HCEC 1CT (cell line): ENCODE measurements at places on chromosomes 7 and 10.

- peak; percentile 15 for DNase-seq
These were observed 70.9 kb downstream of the GCC1 start for GRCh38 chr7:127514499-127514898.

DNA sequence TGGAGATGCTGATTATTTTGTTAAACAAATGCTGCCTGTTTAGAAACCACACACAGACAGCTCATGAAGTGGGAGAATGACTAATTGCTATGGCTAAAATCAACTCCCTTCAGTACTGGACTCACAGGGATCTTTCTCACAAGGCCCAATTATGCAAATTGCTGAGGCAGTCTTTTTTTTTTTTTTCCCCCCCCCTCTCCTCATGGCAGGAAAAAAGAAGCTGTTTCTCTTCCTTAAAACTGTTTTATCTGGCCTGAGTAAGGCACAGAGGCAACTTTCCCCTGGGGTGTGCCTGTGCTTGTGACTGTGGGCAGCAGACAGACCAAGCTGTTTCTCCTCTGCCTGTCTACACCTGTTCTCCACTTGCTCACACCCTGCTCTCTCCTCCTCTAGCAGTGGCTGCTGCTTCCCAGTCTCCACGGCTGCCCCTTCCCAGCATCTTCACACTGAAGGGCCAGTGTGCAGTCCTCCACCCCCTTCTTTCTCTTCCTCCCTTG is 65.4 kb upstream of the STEAP1B start:
- peak; percentile 83 for DNase-seq

GRCh38 chr10:42767906-42768305 is 14.7 kb upstream of the BMS1 start:
- no peak for DNase-seq

- no peak for DNase-seq
These were observed 515.3 kb downstream of the GRID1 start for GRCh38 chr10:85851325-85851724.

GRCh38 chr7:46900312-46901263 is 681.3 kb downstream of the TNS3 start:
- no peak for DNase-seq

DNA sequence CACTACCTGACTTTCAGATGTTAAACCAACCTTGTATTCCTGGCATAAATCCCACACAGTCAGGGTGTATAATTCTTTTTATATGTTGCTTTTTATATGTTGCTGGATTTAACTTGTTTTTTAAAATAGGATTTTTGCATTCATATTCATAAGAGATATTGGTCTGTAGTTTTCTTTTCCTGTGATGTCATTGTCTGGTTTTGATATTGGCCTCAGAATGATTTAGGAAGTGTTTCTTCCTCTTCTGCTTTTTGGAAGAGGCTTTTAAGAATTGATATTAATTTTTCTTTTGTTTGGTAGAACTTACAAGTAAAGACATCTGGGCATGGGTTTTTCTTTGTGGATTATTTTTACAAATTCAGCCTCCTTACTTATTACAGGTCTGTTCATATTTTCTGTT is 93.1 kb downstream of the CARD11 start:
- no peak for DNase-seq

GRCh38 chr10:31707093-31708039 is 221.3 kb downstream of the ARHGAP12 start:
- DNase-seq = peak; percentile 76

DNA sequence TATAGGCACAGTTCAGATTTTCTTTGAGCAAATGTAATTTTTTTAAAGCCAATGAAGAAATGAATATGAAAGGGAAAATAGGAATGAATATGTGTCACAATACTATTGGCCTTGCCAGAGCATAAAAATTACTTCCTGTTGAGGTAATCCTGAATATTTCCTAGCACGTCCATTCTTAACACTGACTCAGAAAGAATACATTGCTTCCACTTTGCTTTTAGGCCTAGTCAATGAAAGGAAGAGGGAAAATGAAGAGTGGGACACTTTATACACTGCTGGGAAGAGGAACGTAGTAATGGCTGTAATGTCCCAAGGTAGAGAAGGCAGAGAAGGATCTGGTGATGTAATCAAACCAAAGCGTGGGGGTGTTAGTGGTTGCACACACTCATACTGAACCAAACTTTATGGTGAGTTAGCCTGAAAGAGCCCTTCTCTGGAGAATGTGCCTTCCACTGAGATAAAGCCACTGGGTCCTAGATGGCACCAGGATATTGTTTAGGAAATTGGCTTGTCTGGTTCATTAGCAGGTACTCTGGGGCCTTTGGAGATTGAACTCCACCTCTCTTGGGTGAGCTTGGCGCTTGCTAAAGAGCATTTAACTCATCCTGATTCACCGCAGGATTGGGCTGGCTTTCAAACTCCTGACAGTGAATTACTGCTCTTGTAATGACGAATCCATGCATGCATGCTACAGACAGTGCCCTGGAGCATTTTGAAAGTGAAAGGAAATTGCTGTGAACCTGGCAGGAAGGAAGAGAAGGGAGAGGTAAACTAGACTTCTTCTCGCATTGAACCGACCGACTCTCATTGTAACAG is 254.9 kb downstream of the KIAA1217 start:
- DNase-seq = peak; percentile 84

GRCh38 chr10:27457966-27458365 is 46.1 kb upstream of the RAB18 start:
- no peak for DNase-seq

DNA sequence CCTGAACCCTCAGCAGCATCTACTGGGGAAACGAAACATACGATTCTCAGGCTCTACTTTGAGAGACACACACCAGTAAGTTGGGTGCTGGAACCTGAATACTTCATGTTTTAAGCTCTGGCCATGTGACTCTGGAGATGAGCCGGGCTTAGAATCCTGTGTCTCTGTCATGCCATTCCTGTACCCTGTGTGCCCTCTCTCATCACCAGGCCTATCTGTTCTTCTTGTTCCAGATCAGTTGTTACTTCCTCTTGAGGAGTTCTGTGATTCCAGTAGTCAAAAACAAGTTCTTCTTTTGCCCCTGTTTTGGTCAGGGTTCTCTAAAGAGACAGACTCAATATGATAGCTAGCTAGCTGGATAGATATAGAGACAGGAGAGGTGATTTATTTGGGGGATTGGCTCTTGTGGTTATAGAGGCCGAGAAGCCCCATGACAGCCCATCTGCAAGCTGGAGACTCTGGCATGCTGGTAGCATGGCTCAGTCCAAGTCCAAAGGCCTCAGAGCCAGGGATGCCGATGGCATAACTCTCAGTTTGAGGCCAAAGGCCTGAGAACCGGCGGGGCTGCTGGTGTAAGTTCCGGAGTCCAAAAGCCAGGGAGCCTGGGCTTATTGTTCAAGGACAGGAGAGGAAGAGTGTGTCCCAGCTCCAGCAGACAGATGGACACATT is 54.3 kb downstream of the CHN2 start:
- DNase-seq = no peak

DNA sequence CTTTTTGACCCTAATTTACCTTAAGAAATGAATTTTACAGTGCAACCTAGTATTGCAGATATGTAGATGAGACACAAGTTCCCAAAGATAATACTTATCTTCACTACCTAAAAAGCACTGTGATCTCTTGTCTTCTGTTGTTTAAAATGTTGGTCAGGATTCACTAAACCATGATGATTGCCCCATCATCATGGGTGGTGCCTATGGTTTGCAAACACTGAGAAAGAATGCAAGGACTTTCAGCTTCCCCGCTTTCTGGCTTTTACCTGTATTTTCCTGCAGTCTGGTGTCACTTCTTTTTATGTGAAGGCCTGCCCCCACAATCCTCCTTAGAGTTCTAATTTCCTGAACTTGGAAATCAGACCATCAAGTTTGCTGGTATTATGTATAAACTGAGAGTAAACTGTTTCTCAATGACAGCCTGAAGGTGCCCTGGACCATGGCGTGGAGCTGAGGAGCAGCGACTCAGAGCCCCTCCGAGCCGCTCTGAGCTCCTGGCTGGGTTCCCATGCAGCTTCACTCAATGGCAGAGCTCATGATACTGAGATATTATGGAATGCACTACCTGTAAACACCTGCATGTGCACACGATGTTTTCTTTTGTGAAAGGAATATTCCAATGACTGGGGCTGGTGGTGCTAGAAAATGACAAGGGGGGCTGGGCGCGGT is 118.4 kb upstream of the EFCAB10 start:
- no peak for DNase-seq

DNA sequence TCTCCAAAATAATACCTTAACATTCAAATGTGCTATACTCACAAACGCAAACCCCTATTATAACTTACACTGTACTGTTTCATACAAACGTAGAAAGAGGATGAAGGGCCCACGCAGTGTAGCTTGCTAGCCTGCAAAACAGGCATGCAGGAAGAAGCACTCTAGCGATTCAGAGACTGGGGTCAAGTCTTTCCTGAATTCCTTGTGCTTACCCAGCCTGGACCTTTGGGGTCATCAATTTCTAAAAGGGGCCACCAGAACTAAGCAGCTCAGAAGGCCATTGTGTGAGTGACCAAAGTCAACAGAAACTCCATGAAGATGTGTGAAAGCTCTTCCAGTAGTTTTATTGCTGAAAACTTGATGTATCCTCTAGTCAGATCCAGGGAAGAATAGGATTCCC is 111.9 kb downstream of the SVIL start:
- DNase-seq = no peak

DNA sequence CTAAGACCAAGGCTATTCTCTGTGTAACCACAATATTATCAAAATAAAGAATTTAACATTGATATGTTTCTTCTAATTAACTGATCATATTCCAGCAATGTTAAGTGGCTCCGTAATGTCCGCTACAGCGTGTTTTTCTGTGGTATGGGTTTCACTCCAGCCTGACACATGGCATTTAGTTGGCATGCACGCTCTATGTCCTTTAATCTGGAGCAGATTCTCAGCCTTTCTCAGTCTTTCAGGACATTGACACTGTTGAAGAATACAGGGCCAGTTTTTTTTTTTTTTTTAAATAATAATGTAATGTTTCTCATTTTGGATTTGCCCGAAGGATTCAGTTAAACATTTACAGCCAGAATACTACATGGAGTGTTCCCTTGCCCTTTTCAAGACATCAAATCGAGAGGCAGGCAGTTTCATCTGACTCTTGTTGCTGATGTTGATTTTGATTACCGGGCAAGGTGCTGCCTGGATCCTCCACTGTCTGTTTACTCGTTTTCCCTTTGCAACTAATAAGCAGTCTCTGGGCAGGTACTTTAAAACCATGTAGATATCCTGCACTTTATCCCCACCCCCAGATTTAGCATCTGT is 97.5 kb upstream of the GJD4 start:
- DNase-seq = no peak

DNA sequence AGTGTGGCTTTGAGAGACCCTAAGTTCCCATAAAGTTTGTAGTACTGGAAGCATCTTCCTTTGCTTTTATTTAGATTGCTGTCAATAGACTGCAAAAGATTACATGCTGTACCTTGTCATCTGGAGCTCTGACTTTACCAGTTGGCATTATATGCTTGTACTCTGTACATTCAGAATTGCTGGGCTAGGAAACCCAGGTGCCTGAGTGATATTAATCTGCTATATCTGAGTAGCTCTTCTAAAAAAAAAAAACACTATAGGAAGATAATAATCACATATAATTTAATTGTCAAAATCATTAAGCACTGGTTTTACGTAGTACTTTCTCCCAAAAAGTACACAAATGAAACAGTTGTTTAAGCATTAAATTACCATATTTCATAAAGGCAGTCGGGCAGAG is 12.3 kb downstream of the GATA3 start:
- no peak for DNase-seq

- peak; percentile 99 for DNase-seq
These were observed 38.6 kb upstream of the SH2D4B start for GRCh38 chr10:80498833-80499741.

- DNase-seq = no peak
These were observed 20.2 kb downstream of the HPS6 start for GRCh38 chr10:102085336-102085735.

- DNase-seq = peak; percentile 78
These were observed 169.1 kb downstream of the PTEN start for GRCh38 chr10:88032566-88032965.

DNA sequence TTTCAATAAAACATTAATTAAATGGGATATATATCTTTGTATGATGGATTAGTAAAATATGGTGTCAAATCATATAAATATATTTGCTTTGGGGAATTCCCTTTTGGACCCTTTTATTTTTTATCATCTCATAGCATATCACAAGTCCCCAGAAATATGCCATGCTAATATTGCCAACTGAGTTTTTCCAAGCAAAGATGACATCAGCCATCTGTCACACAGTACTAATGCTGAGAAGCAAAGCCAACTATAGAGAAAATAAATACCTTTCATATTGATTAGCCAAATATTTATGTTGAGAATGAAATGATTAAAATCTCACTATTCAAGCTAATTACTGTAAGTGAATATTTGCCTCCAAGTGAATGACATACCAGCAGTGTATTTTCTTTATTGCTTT is 575.3 kb downstream of the ETV1 start:
- no peak for DNase-seq

DNA sequence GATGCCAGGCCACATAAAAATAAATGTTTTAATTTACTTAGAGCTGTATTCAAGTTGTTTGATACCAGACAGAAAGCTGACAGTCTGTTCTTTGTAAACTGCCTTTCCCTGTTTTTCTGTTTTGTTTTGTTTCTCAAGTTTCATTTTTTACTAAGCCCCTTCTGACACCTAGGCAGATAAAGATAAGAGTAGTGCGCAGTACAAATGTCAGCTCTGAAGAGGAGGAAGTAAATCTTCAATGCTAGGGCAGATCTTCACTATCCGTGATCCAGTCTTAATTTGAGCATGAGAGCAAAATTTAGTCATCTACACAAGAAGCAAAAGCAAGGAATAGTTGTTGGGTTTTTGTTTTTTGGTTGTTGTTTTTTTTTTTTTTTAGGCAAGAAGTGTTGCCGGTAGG is 27.3 kb downstream of the MTURN start:
- no peak for DNase-seq

GRCh38 chr10:69731184-69731583 is 70.5 kb upstream of the COL13A1 start:
- peak; percentile 68 for DNase-seq

DNA sequence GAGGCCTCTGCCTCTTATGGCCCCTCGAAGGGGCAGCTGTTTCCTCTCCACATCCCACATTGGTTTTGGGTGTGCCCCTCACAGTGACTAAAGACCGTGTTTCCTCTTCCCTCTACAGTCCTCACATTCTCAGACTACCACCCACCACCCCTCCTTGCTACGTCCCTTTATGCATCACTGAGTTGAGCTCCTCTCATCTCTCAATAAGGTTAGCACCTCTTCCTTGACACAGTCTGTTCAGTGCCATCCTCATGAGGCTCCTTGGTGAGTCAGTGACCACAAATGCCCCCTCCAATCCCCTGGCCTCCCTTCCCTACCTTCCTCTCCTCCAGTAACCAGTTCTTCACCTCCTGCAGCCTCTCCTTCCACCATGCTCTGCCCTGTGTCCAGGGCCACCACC is 239.1 kb upstream of the MYO3A start:
- no peak for DNase-seq
